ENCODE measurements at places on chromosomes 12 and 14.

- no peak for DNase-seq
These were observed 35.7 kb downstream of the LGR5 start for GRCh38 chr12:71475280-71475679.

DNA sequence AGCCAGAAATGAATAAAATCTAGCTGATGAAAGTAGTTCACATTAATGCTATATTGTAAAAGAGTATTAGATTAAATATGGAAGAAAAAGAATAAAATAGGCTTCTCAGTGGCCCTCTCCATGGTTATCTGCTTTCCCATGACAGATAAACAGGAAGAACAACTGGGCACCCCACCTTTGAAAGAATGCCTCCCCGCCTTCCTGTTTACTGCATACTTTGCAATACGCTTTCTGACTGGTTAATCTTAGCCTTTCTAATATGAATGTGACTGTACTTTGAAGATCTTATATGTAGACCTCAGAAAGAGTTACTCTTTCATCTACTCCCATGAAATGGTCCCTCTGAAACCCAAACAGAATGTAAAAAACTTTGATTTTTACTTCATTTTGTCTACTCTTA is 34.1 kb upstream of the DAAM1 start:
- no peak for DNase-seq

DNA sequence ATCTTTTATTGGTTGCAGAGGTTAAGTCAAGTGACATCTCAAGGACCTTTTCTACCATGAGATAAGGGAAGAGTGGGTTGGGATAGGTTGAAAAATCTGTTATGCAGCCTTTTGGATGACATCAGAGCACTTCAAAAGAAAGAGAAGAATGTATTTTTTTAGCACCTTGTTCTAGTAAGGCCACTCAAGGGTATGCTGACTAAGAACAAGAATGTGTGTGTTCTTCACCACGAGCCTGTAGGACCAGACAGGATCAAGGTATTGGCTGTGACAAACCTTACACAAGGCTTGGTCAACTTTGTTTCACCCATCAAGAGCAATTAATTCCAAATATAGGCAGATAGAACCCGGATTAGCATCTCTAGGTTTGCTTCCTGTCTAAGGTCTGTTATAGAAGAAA is 142.5 kb downstream of the SAMD4A start:
- no peak for DNase-seq

DNA sequence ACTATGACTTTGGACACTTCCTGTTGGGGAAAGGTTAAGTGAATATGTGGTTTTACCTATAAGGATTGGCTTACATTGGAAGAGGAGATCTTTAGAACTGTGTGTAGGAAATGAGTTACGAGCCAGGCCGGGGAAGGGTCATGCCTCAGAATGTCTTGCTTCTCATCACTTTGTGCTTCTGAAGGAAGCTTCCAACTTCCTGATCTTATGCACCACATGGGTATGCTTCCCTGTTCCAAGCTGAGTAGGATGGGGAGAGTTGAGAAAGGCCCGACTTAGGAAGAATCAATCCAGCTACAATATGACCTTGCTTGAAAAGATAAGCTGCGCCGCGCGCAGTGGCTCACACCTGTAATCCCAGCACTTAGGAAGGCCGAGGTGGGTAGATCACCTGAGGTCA is 59.9 kb downstream of the STXBP6 start:
- DNase-seq: no peak

- DNase-seq: no peak
These were observed 299.2 kb downstream of the GLT1D1 start for GRCh38 chr12:129152351-129153104.

GRCh38 chr14:60904381-60904780 is 76.5 kb downstream of the TRMT5 start:
- DNase-seq: no peak

All from activated CD8-positive, alpha-beta memory T cell treated with anti-CD3 and anti-CD28 coated beads, Interleukin-2, amount 10 ng/mL, durations not matched to agents 7 days and 5 days (primary cell).